ENCODE measurements at places on chromosomes 16 and 17.

GRCh38 chr17:54864636-54865356 is 35.9 kb upstream of the TOM1L1 start:
- DNase-seq, result no peak

DNA sequence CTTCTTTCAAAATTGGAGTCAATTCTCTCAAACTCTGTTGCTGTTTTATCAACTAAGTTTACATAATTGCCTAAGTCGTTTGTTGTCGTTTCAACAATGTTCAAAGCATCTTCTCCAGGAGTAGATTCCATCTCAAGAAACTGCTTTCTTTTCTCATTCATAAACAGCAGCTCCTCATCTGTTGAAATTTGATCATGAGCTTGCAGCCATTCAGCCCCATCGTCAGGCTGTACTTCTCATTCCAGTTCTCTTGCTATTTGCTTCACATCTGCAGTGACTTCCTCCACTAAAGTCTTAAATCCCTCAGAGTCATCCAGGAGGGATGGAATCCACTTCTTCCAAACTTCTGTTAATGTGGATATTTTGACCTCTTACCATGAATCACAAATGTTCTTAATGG is 230.6 kb downstream of the IRF8 start:
- no peak for DNase-seq

- no peak for DNase-seq
Observed at GRCh38 chr16:89507214-89507833, 879 bp upstream of the SPG7 start.

DNA sequence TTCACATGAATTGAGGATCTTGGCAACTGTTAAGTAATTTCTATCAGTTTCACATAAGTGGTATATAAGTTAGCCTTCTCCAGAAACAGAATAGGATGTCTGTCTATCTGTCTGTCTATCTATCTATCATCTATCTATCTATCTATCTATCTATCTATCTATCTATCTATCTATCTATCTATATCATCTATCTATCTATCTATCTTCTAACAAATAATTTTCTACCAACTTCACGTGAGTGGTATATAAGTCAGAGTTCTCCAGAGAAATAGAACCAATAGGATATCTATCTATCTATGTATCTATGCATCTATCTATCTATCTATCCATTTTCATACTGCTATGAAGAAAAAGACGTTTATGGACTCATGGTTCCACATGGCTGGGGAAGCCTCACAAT is 11.4 kb upstream of the SPACA3 start:
- DNase-seq, result no peak

DNA sequence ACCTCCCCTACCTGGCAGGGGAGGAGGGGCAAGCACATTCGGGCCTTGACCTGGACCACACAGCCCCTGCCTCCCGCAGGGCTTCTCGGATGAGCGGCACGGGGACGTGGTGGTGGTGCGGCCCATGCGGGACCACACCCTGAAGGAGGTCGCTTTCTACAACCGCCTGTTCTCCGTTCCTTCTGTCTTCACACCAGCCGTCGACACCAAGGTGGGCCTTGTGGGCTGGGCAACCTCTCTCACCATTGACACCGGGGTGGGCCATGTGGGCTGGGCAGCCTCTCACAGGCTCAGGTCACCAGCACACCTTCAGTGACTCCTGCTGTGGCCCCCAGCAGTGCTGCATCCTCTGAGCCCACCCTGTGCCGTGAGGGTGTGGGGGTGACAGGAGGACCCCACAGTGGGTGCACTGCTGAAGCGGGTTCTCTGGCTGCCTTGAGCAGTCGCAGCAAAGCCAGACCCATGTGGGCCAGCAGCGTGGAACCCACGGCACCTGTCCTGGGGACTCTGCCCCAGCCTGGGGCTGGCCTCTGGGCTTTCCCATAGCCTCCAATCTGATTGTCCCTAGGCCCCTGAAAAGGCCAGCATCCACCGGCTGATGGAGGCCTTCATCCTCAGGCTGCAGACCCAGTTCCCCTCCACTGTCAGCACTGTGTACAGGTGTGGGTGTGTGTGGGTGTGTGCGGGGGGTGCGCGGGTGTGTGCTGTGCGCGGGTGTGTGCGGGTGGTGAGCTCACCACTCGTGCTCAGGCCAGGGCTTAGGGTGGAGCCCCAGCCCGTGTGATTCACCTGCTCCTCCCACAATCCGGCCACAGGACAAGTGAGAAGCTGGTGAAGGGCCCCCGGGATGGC is 7.5 kb downstream of the CTU2 start:
- DNase-seq, result no peak

- DNase-seq, result peak; percentile 99
Observed at GRCh38 chr17:47831003-47831933, at the start of the genes LRRC46 and MRPL10. TSS of gene LRRC46 (plus strand) at chr17:47831670. CDS start at chr17:47831990, 320 bp downstream. TSS of gene MRPL10 (minus strand) at chr17:47831541. CDS start at chr17:47831511, 30 bp downstream.

DNA sequence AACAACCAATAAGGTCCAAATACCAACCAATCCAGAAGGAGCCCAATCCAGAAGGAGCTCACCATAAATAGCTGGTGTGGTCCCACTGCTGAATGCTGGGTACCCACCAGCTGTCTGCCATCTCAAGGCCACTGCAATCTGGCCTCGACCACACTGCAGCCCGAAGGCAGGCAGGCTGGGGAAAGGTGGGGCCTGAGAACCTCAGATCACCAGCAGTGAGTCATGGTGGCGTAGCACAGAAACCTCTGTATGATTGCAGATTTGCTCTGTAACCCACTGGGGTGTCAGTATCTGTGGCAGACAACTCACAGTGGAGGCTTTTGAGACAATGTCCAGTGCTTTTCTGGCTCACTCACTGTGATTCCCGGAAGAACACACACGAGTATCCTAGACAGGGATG is 14.7 kb upstream of the CMTR2 start:
- no peak for DNase-seq

GRCh38 chr16:74771656-74772315 is 2.8 kb downstream of the FA2H start:
- no peak for DNase-seq

GRCh38 chr16:78437352-78437968 is 338.0 kb downstream of the WWOX start:
- DNase-seq, result peak; percentile 43

DNA sequence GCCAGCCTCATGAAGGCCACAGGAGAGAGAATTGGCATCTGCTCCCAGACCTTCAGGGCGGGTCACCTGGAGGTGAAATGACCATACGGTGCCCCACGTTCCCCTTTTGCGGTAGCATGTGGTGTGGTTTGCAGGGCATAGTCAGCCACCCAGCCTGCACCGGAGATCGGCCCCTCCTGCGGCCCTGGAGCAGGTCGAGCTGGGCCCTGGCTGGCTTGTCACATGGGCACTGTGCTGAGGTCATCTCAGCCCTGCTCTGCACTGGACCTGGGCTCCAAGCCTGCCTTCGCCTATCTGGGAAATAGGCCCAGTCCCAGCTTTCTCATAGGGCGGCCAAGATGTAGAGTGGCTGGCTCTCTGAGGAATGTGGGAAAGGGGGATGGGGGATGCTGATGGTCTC is 16.2 kb downstream of the GSE1 start:
- no peak for DNase-seq

DNA sequence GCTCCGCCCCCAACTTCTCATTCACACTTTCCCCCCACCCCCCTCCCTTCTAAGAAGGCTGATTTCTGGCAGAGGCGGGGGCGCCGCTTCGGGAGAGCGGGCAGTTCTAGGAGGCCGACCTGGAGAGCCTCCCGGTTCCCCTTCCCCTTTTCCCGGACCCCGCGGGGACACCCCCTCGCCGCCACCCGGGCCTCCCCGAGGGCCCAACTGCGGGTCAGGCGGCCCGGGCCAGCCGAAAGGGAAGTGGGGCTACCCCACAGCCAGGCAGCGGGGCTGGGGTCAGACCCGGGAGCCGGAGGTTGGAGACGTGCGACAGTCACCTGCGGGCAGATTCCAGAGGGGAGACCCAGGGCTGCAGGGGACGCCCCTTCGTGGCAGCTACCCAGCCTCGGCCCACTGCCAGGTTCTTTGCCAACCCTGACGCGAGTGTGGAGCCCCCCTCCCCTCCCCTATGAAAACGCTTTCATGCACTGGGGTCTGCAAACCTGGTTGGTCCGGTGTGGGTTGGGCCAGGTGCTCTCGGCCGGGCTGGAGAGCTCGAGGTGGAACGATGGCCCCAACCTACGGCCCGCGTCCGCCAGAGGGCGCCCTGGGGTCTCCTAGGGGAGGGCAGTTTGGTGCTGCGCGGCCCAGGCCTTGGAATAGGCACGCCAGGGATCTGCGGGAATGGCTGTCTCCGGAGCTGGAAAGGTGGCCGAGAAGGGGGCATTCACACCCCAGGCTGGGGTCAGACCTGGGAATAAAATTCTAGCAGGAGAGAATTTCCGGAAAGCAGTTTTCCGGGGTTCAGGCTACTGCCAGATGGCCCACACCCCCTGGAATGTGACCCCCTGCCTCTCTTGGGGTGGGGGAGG is 721 bp upstream of the SOCS3 start:
- peak; percentile 91 for DNase-seq

DNA sequence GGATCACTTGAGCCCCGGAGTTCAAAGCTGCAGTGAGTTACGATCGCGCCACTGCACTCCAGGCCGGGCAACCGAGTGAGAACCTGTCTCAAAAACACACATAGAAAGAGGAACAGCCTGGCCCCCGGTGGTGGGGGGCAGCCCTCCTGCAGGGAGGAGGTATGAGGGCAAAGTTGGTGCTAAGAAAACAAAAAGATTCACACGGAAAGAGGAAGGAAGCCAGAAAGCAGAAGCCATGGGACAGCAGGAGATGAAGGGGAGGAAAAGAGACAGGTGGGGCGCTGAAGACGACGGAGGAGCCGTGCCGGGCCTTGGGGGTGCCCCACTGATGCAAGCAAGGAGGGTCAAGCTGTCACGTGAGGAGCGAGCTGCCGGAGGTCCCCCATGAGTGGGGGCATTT is 8.2 kb upstream of the C16orf74 start:
- no peak for DNase-seq

- no peak for DNase-seq
Observed at GRCh38 chr17:68800751-68801150, 154.4 kb downstream of the ABCA8 start.

DNA sequence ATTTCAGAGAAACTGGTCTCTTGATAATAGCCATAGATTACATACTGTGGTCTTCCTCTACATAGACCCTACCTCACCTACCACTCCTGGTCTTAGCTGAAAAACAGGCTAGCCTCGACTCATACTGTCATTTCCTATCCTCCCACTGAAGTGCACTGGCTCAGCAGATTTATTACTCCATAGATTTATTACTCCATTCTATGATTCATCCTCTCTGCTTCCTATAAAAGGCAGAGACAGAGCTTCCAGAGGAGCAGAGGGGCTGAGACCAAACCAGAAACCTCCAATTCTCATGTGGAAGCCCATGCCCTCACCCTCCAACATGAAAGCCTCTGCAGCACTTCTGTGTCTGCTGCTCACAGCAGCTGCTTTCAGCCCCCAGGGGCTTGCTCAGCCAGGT is at the start of gene CCL7:
Gene CCL7 (plus strand): TSS at position 253 of the 400 bp plus-strand sequence. CDS start 70 bp downstream, at position 323.
- DNase-seq, result no peak
